ENCODE measurements at places on chromosomes 1 and 21. TPM values are rescaled to one million over a fixed set of nuclear protein-coding genes. Genes with fewer than 3 reads are reported as not detected.

Gene PPIH
- 8.7 TPM for total RNA-seq

Gene F5
- total RNA-seq = 276 TPM

Gene VTCN1
- 0.89 TPM for total RNA-seq

Gene BACE2
- 7.9 TPM for total RNA-seq

Gene TMEM269
- total RNA-seq = not detected

Gene ATP6V1G3
- not detected for total RNA-seq

Gene KIAA0040
- total RNA-seq = 5.2 TPM

Gene F3
- 0.79 TPM for total RNA-seq

Gene ERI3
- total RNA-seq = 25.3 TPM

Gene KCNJ10
- 0.31 TPM for total RNA-seq

Gene SLAMF1
- total RNA-seq = 0.23 TPM

Gene BCL2L15
- total RNA-seq = 0.73 TPM

Gene APH1A
- 76.5 TPM for total RNA-seq

Gene FAM163A
- not detected for total RNA-seq

Gene C1QB
- total RNA-seq = 156 TPM

Gene FCMR
- total RNA-seq = 2.2 TPM

Gene DENND2C
- 3.0 TPM for total RNA-seq

Gene LCE3D
- not detected for total RNA-seq

Gene CYP4B1
- not detected for total RNA-seq

Gene PGLYRP3
- total RNA-seq = not detected

Gene CENPS
- total RNA-seq = 3.0 TPM

Gene IRF6
- total RNA-seq = 28.5 TPM

Gene NUP210L
- 0.14 TPM for total RNA-seq

Gene HSD3B1
- 0.74 TPM for total RNA-seq

Gene FMO1
- total RNA-seq = 0.15 TPM

Gene KCNE2
- total RNA-seq = not detected

Gene GBP6
- not detected for total RNA-seq

Gene TIE1
- 8.6 TPM for total RNA-seq

Gene KCNQ4
- 0.23 TPM for total RNA-seq

Gene SPRR5
- not detected for total RNA-seq

Gene HMGCS2
- total RNA-seq = 390 TPM

Gene ZBED6
- 24.1 TPM for total RNA-seq

Gene SLC44A3
- 7.5 TPM for total RNA-seq

Gene TENT5C
- total RNA-seq = 6.9 TPM

Gene KRTAP12-2
- total RNA-seq = not detected

Gene S100A8
- total RNA-seq = 19.5 TPM

Gene RPTN
- not detected for total RNA-seq

Gene LDLRAD2
- not detected for total RNA-seq

Data from right lobe of liver (tissue), 6 donors.